ENCODE measurements at places on chromosomes 16 and 17.

DNA sequence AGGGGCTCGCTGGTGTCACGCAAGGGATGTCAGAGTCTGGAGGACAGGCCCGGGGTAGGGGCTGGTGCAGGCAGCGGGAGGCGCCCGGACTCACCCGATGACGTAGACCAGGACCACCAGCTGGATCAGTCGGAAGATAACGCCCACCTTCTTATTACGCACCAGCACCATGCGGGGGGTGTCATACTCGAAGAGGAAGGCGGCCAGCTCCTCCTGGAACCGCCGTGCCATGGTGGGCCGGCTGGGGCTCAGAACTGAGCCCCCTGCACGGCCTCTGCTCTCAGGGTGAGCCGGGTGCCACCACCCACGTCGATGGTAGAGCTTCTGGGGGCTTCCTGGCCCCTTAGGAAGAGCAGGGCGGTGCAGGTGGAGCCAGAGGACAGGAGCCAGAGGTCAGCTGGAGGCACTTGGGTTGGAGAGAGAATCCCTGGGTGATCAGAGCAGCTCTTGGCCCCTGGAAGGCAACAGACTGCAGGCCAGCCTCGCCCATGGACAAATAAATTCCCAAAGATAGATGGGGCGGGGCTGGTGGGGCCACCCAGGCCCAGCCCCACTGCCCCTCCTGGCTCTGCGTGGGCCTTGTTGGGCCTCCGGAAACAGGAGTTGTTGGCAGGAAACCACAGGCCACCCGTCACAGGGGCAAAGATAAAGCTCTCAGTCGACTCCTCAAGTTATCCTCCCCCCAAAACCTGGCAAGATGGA, at the start of gene P2RX1:
TSS of gene P2RX1 (minus strand) at position 471 of the 702 bp plus-strand sequence. CDS start at position 231, 240 bp downstream.
- DNase-seq = no peak

- no peak for DNase-seq
These were observed 115.1 kb downstream of the PRKCB start for GRCh38 chr16:23950898-23951297.

GRCh38 chr16:71780521-71781089, 28.0 kb downstream of the AP1G1 start:
- DNase-seq = no peak

DNA sequence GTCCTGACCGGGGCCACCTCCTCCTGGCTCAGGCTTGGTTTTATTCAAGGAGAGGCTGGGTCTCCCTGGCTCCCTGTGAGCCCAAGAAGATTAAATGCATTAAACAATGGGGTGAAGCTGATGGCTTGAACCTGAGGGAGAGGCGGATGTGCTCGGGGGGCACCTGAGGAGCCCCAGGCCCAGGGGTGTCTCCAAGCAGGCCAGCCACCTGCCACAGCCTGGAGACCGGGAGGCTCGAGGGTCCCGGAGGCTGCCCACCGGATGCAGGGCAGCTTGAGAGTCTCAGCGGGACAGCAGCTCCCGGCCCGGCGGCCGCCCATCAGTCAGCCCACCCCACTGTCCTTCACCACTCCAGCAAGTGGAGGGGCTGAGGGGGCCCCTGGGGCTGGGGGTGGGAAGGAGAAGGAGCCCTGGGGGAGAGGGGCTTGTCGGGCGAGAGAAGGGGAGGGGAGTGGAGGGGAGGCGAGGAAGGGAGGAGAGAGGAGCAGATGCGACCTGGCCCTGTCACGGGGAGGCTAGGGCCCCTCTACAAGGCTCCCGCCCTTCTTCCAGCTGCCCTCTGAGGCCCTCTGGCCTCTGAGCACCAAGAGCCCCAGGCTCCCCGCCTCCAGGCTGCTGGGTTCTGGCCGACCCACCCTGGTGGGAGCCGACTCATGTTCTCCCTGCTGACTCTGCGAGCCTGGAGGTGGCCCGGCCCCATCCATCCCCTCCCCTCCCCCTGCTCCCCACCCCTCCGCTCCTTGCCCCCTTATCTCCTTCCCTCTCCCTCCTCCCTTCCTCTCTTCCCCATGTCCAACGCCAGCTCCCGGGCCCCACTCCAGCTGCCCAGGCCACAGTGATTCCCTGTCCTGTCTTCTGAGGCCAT, 13.2 kb downstream of the CD7 start:
- DNase-seq = no peak

GRCh38 chr16:8611886-8612600, 9.5 kb upstream of the METTL22 start:
- no peak for DNase-seq

GRCh38 chr17:20993863-20994778, 48.7 kb downstream of the USP22 start:
- DNase-seq = no peak

DNA sequence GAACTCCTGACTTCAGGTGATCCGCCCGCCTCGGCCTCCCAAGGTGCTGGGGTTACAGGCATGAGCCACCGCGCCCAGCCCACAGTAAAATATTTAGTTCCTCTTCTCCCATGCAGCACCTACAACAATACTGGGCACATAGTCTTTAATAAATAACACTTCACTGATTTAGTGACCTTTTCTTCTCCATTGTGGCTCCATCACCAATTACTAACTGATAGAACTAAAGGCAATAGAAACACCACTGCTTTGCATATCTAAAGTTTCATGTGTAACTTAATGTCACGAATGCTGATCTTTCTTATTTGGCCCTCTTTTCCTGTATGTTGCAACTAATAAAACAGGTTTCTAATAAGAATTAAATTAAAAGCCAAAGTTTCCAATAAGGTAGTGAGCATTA, 38.9 kb downstream of the TRIM37 start:
- DNase-seq = no peak

DNA sequence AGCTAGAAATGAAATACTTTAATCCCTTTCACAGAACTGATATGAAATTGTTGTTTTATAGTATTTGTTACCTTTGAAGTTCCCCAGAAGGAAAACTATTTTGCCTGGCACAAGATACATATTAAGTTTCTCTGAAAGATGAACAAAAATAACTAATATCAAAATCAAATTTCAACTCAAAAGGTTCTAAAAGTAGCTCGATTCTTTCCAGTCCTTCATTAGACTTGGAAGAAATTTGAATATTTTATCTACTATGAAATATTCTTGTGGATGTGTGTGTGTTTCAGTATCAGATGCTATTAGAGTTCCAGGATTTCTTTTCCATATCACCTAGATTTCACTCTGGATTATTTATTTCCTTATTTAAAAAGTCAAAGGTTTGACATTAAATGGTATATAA, 3.6 kb upstream of the AATF start:
- DNase-seq = no peak
